SK-N-MC (cell line): ENCODE measurements at places on chromosomes 5 and 9.

- no peak for DNase-seq
These were observed 241.2 kb upstream of the TNC start for GRCh38 chr9:115359017-115359780.

GRCh38 chr5:80149161-80149609, 106.7 kb downstream of the SERINC5 start:
- no peak for DNase-seq

GRCh38 chr9:86721843-86722705, 225.2 kb downstream of the GAS1 start:
- no peak for DNase-seq

GRCh38 chr9:14956208-14956607, 46.0 kb upstream of the FREM1 start:
- DNase-seq, result no peak

GRCh38 chr9:130078547-130078946, 24.8 kb downstream of the GPR107 start:
- no peak for DNase-seq

DNA sequence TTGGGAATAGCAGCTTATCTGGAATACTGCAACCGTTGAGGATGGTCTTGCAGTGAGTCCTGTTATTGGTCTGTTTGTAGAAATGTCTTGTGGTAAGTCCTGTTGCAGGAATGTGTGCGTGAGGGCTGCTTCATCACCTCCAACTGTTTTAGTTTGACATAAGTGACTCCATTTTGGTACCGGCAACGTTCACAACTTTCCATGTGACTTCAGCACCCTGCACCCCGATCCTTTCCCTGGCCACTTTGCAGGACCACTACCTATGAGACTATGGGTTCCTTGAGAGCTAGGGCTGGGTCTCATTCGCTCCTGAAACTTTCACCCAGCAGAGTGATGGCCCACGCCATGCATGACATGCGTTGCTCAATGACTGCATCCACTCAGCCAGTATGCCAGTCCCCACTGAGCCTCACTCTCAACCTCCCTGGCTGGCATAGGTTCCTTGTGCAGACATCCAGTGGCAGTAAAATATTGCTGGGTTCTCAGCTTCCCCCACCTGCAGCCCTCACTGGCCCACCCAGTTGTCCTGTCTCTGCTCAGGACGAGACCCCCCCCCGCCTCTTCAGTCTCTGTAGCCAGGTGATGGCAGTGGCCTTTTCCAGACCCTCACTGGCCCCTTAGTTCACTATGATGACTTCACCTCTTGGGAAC, 8.0 kb downstream of the SURF6 start:
- no peak for DNase-seq

- no peak for DNase-seq
These were observed 19.8 kb downstream of the ADAMTS2 start for GRCh38 chr5:179325296-179326031.

GRCh38 chr5:72673180-72673579, 143.3 kb upstream of the TNPO1 start:
- DNase-seq, result no peak
